ENCODE measurements at places on chromosomes 4 and X.

GRCh38 chr4:145496292-145496691 is 14.6 kb downstream of the SMAD1 start:
- DNase-seq, result no peak

DNA sequence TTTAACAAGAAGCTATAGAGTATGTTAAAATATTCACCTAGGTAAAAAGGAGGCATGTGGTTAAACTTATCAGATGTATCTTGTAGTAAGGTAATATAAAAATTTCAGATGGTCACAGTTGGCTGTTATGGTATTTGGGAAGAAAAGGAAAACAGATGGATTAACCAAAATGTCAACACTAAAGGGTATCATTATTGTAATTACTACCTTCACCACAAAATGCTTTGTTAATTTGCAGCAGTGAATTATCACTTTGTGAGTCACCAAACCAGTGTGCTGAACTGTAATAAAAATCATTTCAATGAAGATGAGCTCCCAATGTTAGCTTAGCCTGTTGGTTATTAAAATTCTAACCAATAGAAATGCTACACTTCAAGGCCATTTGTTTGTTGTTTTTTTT is 233.9 kb downstream of the RPA4 start:
- no peak for DNase-seq

GRCh38 chr4:2848449-2848848 is 4.8 kb downstream of the ADD1 start:
- no peak for DNase-seq

- DNase-seq, result peak; percentile 42
Observed at GRCh38 chrX:45803383-45803921, 602.8 kb upstream of the DIPK2B start.

GRCh38 chrX:12950851-12951594 is 23.9 kb upstream of the TMSB4X start:
- DNase-seq, result no peak

- DNase-seq, result no peak
Observed at GRCh38 chrX:110175696-110176095, 142.2 kb downstream of the AMMECR1 start.

GRCh38 chrX:20530406-20530921 is 263.8 kb upstream of the RPS6KA3 start:
- peak; percentile 19 for DNase-seq

- DNase-seq, result no peak
Observed at GRCh38 chr4:159015841-159016240, 87.0 kb upstream of the RAPGEF2 start.

DNA sequence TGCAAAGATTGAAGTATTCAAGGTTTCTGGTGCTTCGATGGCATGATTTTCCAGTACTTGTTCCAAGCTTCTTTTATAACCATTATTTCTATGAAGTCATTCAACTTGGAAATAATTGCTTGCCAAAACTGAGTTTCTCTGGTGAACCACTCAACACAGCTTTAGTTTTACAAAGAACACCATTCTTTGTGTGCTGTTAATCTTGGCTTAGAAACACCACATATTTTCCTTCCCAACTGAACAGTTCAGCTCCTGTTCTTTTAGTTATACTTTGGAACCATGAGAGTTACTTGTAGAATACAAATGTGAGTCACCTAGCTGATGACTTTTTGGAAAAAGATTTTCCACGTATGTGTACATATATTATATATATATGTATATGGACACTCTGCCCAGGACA is 32.7 kb downstream of the TMEM47 start:
- DNase-seq, result no peak

- DNase-seq, result no peak
Observed at GRCh38 chrX:63929608-63930007, 144.6 kb upstream of the ARHGEF9 start.

DNA sequence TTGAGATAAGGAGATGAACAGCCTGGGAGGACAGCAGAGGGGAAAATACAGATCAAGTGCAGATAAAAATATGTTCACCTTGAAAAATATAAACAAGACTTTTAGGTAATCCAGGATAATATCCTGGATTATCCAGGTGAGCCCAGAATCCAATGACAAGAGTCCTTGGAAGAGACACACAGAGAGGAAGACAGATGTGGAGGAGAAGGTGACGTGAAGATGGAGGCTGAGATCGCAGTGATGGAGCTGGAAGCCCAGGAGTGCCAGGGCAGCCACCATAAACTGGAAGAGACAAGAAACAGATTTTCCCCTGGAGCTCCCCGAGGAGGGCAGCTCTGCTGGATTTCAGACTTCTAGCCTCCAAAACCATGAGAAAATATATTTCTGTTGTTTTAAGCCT is 230.7 kb downstream of the UNC5C start:
- DNase-seq, result no peak

- no peak for DNase-seq
Observed at GRCh38 chr4:160276785-160277325, 1174.0 kb downstream of the RAPGEF2 start.

DNA sequence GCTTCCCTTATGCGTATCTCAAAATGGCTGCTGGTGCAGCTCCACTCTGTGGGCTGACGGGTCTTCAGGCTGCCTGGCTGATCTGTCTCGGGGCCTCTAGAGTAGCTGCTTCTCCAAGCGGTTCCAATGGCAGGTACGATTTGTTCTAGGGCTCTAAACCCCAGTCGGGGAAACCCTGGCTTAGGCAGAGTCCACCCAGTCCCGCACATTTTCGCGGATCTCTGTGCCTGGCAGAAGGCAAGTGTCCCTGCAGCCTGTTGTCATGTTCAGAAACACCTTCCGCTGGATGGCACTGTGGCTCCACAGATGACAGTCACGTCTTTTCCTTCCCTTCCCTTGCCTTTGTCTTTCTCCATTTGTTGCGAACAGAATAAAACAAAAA is 54.4 kb downstream of the NBDY start:
- no peak for DNase-seq

DNA sequence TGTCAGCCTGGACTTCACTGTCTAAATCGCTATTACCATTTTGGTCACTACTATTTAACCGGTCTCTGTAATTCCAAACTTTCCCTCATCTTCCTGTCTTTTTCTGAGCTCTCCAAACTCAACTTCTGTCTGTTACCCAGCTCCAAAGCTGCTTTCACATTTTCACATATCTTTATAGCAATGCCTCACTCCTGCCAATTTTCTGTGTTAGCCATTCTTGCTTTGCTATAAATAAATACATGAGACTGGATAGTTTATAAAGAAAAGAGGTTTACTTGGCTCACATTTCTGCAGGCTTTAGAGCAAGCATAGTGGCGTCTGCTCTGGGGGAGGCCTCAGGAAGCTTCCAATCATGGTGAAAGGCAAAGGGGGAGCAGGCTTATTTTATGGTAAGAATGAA is 368.3 kb upstream of the GNPDA2 start:
- no peak for DNase-seq

Data from hepatic stellate cell (primary cell).